ENCODE measurements at places on chromosomes 7 and 10. TPM values are rescaled to one million over a fixed set of nuclear protein-coding genes. Genes with fewer than 3 reads are reported as not detected.

DNA sequence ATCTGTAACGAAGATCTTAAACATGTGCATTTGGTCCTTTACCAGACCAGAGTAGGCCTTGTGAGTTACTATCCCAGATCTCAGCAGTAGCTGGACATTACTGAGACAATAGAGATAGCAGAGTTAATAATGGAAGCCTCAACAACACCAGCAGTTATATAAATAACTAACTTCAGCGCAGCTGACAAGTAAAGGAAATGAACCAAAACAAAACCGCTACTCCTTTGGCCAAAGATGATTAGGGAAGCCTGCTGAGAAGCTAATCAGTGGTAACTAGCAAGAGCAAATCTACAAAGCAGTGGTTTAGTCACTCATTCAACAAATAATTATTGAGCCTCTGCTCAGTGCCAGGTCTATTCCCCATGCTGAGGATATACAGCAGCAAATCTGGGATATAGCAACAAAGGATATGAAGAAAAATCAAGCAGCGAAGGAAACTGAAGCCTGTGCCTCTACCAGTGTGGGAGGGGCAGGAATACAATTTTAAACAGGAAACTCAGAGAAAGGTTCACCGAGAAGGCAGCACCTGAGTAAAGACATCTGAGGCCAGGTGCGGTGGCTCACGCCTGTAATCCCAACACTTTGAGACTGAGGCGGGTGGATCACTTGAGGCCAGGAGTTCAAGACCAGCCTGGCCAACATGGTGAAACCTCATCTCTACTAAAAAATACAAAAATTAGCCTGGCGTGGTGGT lies 103.6 kb downstream of the ELMO1 start:
- ATAC-seq = no peak

FAM25G gene
- total RNA-seq = not detected

RBP4 gene
- total RNA-seq = not detected

CLDN3 gene
- total RNA-seq = 5.9 TPM

Measured in gastroesophageal sphincter (tissue), 4 donors.